ENCODE measurements at places on chromosomes 12 and 14.
A peak's percentile ranks its signal among the peaks of the same experiment; 100 is the strongest.

DNA sequence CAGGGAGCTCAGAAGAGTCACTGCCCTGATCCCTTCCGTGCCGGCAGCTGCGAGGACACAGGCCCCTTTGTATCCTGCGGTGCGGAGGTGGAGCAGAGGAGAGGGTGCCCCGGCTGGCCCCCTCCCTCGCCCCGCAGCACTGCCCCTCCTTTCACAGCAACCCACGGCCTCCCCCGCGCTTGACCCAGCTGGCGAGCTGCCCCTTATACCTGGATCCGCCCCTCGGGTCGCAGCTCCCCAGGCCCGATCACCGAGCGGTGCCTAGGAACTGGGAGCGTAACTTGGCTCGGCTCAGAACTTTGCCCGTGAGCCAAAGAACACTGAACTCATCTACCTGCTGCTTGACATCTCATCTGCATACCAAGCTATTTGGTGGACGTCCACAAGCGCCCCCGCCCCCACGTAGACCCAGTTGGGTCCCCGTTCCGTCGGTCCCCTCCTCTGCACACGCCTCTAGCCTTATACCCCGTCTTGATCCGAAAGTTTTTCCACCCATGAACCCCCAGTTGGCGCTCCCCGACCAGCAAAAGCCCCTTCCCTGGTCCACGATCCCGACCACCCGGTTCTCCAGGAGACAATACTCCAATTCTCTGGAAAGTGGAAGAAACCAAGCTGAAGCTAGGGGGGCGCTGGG, 697 bp upstream of the DNAJC14 start:
- DNase-seq = peak; percentile 87

DNA sequence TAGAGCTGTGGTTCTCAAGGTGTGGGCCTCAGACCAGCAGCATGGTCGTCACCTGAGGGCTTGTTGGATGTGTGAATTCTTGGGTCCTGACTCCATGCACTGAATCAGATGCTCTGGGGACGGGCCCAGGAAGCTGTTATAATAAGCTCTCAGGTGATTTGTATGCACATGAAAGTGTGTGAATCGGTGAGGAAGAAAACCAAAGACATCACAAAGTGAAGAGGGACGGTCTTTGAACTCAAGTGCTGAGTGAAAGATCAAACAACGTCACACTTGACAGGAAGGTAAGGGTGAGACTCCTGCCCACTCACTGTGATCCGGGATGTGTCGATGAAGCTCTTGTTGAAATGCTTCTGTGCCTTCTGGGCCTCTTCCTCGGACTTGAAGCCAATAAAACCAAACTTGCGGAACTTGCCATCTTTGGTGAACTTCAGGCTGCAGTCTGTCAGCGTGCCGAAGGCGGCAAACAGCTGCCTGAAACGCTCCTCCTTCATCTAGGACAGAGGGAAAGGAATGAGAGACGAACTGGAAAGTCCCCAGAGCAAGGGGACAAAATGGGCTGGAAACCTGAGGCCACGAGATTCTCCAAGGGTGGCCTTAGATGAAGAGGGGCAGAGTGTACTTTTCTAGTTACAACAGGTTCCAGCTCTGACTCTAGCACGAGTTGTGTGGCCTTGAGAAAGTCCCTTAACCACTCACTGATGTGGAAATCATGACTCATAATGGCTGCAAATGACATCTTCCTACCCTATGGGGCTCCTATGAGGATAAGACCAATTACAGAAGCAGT, 4.0 kb downstream of the RBM19 start:
- no peak for DNase-seq

GRCh38 chr12:56010111-56010570, 10.7 kb upstream of the IKZF4 start:
- DNase-seq = no peak

DNA sequence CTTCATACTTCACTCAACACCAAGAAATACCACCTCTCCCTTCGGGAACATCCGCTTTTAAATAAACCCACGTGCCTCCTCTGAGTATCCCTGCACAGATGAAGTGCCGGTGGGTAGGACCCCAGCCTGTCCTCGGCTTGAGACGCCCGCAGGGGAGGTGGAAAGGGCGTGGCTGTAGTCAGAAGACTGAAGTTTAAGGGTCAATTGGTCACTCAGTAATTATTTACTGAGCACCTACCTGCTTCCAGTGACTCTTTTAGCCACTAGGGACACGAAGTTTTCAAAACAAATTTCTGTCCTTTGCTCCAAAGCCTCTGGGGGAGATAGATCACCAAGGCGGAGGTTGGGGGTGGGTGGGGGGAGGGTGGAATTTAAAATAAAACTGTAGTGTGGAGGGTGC, 309.4 kb downstream of the VRK1 start:
- DNase-seq = no peak

GRCh38 chr12:642633-643474, 20.4 kb downstream of the NINJ2 start:
- DNase-seq = peak; percentile 90

DNA sequence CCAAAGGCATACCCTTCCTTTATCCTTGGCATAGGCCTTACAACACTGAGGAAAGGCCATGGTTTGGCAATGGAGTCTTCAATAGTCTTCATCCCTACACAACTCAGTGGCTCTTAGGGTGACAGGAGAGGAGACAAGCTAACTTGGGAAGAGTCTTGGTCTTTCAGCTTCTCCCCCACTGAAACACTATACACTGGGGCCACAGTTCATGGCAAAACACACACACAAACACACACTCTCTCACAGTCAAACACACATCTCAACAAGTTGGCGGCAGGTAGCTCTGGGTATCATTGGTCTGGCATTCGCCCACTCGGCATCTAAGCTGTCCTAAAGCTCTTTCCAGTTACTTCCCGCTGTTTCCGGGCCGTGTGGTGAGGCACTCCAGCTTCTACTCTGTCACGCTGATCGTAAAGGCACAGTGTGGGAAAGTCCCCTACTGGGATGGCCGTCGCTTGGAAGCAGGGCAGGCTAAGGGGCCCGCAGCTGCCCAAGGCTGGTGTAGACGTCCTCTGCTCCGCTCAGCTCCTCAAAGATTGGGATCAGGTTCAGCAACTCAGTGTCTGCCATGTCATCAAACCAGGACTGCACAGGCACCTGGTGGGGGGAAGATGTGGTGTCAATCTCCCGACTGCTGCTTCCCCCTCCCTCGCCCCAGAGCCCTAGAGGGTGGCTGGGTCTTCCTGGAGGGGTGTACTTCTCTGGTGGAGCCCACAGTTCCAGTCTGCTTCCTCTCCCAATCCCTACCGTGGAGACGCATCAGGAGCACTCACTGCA, 4.8 kb upstream of the AVIL start:
- DNase-seq = no peak

GRCh38 chr12:25959071-25959961, 834 bp downstream of the RASSF8 start:
- no peak for DNase-seq

DNA sequence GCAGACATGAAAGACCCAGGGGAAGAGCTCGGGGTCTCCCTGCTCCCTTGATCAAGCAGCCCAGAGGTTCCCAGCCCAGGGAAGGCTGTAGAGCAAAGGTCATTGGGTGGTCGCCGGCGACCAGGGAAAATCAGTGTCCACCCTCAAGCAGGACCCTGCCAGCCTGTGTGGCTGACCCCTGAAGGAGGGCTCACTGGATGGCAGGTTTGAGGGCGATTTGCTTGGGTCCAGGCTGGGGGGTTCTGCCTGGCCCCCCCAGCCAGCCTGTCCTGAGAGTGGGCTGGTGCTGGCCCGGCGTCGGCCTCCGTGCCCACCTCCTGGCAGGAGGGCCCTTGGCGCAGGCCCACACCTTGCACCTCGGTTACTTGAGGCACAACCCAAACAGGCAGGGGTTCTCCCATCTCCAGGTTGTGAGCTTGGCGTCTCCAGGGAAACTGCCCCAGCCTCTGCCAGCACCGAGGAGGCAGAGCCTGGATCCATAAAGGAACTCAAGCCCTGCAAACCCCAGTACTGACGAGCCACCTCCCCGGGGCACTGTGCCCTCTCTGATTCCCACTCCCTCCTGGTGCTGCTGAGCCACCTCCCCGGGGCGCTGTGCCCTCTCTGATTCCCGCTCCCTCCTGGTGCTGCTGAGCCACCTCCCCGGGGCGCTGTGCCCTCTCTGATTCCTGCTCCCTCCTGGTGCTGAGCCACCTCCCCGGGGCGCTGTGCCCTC, 329.0 kb upstream of the SFSWAP start:
- DNase-seq = no peak

GRCh38 chr12:100219328-100220109, 18.9 kb downstream of the ACTR6 start:
- no peak for DNase-seq

DNA sequence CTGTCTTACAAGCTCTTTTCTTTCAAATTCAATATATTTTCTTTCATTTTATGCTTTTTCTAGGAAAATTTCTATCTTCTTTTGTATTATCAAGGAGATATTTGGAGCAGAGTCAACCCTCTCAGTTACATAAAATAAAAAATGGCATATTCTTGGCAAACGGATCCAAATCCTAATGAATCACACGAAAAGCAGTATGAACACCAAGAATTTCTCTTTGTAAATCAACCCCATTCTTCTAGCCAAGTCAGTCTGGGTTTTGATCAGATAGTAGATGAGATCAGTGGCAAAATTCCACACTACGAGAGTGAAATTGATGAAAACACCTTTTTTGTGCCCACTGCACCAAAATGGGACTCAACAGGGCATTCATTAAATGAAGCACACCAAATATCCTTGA, 20.6 kb downstream of the PIK3C2G start:
- no peak for DNase-seq

DNA sequence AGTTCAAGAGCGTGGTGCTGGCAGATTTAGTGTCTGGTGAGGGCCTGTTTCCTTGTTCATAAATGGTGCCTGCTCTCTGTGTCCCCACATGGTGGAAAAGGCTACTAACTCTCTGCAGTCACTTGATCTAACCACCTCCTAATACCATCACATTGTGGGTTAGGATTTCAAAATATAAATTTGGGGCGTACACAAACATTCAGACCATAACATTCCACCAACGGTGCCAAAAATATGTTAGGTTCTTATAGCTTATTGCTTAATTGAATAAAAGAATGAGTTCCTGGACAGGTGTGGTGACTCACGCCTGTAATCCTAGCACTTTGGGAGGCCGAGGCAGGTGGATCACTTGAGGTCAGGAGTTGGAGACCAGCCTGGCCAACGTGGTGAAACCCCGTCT, 3.4 kb upstream of the DYRK2 start:
- DNase-seq = no peak

GRCh38 chr12:68034567-68034966, 45.3 kb downstream of the IFNG-AS1 start:
- DNase-seq = no peak

GRCh38 chr14:101242442-101243385, 318.6 kb upstream of the DIO3 start:
- DNase-seq = no peak

GRCh38 chr12:30822385-30823155, 67.8 kb upstream of the CAPRIN2 start:
- peak; percentile 92 for DNase-seq

DNA sequence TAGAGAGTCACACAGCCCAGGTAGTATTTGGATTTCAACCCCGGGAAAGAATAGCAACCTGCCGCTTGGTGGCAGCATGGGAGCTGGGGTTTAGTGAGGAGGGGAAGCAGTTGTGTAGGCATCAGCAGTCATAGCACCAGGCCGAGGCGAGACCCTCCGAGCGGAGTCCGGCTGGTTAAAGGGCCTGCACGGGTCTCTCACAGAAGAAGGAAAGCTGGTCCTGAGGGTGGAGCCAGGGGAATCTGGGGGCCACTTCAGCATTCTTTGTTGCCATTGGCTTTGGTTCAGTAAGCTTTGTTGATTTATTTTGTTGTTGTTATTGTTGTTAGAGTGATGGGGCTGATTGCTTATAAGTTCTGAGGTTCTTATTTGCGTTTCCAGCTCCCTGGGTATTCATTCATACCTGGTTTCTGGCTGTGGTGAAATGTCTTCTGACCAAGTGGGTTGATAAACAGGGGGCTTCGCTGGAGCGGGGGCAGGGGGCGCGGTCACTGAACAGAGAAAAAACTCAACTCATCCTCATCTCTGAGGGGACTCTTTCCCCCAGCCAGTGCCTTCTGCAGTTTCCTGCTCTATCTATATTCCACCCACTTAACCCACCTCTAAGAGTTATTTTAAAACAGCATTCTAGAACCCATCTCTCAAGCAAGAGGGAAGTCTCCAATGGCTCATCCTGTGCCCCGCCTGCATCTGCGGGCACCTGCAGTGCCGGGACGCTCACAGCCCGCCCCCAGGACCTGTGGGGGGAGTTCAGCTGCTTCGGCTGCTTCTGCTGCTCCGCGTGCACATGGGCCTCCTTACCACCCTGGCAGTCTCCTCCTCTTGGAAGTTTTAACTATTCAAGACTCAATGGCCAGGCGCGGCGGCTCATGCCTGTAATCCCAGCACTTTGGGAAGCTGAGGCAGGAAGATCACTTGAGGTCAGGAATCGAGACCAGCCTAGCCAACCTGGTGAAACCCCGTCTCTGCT, 11.6 kb downstream of the CKB start:
- no peak for DNase-seq

- no peak for DNase-seq
These were observed 154.1 kb downstream of the BTG1 start for GRCh38 chr12:91991399-91992187.

GRCh38 chr14:90677484-90678050, 138.7 kb downstream of the TTC7B start:
- no peak for DNase-seq

GRCh38 chr12:106238146-106238545, 9.7 kb downstream of the CKAP4 start:
- no peak for DNase-seq

- DNase-seq = no peak
These were observed 9.6 kb upstream of the RNASE1 start for GRCh38 chr14:20811986-20812975.

DNA sequence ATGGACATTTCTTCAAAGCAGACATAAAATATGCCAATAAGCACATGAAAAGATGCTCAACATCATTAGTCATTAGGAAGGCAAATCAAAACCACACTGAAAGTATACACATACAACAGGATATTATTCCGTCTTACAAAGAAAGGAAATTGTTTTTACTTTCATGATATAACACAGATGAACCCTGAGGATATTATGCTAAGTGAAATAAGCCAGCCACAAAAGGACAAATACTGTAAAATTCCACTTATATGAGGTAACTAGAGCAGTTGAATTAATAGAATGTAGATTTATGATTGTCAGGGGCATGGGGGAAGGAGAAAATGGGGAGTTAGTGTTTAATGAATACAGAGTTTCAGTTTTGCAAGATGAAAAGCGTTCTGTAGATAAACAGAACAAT, 4.2 kb downstream of the ACYP1 start:
- DNase-seq = no peak

DNA sequence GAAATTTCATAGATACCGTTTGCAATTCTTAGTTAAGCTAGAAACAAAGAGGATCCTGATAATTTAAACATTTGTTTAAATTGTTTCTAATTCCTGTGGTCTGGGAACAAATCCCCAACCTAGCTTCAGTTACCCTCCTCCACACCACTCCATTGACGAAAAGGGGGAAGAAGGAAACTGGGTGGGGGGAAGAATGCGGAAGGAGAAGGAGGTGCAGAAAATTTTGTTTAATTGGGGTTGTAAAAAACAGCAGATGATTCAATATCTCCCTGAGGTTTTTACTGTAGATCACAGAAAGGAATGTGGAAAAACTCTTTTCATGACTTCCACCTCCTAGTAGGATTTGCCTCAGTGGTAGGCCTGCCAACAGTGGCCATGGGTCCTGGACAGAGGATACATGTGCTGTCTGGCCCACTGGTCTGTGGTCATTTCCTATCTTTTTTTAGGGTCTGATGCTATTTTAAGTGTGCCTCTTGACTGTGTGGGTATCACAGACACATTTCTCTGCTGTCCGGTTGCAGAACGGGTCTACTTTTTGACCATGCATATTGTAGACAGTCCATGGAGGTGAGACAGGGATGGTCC, 122.9 kb upstream of the PCED1B start:
- DNase-seq = no peak
